Effector CD4-positive, alpha-beta T cell (primary cell): ENCODE measurements at places on chromosomes 11 and 22.

DNA sequence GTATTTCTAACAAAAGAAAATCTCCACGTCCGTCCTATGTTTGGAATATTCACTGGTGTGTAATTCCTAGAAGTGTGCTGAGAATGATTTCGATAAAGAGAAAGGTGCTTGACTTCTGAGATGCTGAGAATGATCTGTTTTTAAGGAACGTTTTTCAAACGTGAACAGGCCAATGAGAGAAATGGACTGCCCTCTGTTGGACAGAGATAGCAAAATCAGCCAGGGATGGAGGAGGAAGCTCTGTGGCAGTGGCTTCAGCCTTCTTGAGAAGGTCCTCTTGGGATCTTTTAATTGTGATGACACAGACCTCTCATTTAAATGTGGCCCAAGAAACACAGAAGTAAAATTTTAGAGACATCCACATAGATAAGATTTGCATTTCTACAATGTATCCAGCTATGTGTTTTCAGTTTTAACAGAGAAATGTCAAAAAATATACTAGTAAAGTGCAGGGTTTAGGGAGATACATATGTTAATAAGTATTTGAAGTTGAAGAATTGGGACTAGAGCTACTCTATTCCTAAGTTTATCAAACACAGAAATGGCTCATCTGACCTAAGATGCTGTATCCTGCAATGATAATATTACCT, 84.0 kb upstream of the RCN1 start:
- no peak for DNase-seq

- no peak for DNase-seq
These were observed 906.2 kb downstream of the BRD1 start for GRCh38 chr22:48921411-48921903.

DNA sequence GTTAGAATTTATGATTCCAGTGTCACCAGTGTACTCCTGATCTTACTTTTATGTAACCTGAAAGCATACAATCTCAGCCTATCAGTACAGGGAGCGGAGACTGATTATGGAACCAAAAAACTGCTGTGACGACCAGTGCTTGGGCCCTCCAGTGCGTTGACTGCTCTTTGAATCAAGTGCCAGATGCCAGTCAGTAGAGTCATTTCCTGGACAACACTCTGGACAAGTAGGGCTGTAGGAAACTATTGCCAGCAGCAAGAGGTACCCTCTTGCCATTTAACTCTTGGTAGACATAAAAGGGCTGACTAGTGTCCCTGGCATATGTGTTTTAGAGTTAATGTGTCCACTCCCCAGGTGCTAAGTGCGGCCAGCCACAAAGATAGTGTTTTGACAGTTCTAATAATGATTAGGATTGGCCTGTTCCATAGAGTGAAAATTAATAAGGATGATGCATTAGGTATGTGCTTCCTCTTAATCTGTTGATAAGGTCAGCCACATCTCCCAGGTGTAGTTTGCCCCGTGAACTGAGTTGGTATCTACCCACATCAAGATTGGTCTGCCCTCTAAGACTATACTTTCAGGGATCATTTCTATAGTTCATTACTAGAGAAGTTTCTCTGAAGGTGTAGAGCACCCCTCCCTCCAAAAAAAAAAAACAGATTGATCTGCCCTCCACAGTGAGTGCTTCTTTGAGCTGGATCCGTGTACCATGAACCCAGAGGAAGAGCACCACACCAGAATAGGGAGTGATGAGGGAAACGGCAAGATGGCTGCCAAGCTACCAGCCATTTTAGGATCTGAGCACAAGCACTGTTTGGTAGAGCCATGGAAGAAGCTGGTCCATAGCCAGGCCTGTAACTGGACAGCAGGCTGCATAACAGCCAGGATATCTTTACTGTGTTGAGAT, 20.7 kb upstream of the AIFM3 start:
- no peak for DNase-seq

GRCh38 chr11:68282861-68283230, 11.1 kb upstream of the C11orf24 start:
- no peak for DNase-seq

- DNase-seq = no peak
These were observed 47.2 kb upstream of the SYT7 start for GRCh38 chr11:61627850-61628661.

DNA sequence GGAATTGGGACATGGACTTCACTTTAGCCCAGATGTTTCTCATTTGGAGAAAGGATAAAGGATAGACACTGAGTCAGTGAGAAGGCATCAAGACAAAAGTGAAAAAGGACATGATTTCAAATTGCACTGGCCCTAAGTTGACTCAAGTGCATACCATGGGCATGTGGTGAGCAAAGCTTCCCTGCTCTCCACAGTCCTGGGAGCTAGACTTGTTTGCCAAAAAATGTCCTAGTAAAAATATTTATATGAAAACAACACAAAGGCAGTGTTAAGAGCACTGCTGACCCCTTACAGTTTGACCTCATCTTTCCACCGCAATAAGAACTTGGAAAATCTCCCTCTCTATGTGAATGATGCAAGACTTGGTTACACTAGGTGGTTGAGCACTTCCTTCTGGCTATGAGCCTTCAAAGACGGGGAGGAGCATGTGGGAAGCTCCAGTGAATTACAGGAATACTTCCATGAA, 46.5 kb upstream of the FIBIN start:
- no peak for DNase-seq

GRCh38 chr11:34614344-34615104, 6.4 kb upstream of the EHF start:
- DNase-seq = no peak

- DNase-seq = no peak
These were observed 52.3 kb downstream of the RTL6 start for GRCh38 chr22:44445731-44446130.

DNA sequence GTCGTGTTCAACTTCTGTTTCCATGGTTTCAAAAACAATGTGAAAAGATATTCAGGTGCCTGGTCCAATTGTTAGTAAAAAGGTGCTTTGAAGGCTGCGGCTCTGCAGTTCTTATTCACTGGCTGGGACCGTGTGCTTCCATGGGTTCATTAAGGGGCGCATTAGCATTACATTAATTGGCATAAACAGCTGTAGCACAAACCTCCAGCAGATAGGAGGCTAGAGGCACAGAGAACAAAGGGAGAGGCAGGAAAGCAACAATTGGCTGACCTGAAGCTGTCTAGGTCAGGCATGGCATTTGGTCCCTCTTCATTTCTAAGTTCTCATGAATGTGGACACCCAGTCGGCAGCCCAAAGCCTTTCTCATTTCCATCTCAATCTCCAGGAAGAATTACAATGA, 16.6 kb downstream of the PAK1 start:
- DNase-seq = no peak

DNA sequence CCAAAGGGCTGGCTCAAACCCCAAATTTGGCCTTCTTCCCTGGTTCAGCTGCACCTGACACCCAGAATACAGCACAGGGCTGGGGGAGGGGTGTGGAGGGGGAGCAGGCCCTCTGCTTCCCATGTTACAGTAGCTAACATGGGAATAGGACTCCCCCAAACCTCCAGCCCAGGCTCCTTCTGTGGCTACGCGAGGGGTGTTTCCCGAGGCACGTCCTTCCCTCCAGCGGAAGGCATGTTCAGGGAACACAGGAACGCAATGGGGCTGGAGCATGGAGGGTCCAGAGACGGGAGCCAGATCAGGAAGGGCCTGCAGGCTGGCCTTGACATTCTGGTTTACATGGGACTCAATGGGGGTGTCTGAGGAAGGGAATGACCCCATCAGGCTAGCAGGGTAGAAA, 11.8 kb upstream of the IGLL1 start:
- DNase-seq = no peak

- no peak for DNase-seq
These were observed 10.9 kb upstream of the FCHSD2 start for GRCh38 chr11:73152861-73153483.

GRCh38 chr11:34869425-34869824, 46.8 kb downstream of the APIP start:
- DNase-seq = no peak

DNA sequence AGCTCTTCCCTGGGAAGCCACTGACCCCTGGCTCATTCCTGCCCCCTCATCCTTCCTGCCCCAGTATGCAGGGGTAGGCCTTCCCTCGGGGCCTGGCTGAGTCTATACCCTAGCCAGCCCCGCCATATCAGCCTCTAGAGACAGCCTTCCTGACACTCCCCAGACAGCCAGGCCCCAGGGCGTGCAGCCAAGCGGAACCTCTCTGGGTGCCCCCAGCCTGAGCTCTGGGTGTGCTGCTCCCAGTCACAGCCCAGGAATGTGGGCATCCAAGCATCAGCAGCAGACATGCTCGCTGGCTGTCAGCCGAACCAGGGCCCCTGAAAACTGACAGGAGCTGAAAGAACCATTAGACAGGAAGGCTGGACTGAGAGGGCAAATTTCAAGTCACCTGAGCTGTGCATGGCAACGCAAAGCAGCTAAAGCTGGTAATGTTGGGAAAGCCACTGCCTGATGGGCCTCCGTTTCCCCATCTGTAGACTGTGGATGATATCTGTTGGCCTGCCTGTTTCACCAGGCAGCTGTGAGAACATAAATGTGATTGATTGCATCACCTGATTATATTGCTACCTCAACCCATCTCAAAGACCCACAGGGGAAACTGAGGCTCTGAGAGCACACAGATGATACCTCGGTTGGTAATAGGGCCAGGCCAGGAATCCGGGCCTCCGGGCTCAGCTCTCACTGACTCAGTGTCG, 93.2 kb downstream of the LRRC32 start:
- DNase-seq = no peak

- no peak for DNase-seq
These were observed 29.4 kb downstream of the IFT27 start for GRCh38 chr22:36746375-36746970.

DNA sequence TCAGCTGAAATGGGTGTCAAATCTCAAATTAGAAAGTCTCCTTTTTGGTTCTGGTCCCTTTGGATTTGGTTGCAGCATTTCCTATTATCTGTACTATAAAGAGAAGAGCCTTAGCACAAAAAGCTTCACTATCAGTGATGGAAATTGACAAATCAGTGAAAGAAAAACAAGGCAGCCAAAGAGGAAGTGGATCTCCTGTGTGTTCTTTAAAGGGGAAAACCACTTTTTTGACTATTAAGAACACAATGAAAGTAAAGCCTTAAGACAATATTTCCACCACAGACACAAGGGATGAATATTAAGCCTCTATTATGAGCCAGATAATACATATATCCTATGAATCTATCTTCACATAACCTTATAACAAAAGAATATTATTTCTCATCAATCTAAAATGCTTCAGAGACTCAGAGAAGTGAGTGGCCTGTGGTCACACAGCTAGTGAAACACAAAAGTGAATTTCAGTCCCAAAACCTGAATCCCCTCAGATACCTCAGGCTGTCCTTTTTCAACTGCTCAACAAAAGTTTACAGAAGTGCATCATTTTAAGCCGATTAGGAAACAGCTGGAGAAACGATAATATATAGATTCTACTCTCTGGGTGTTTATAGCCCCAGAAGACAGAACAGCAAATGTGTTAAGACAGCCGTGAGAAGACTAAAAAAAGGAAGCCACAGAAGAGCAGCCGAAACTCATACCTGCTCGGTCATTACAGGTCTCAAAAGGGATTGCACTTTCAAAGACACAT, 24.4 kb upstream of the FSHB start:
- DNase-seq = no peak

- DNase-seq = no peak
These were observed 76.8 kb upstream of the BIRC3 start for GRCh38 chr11:102240502-102240901.

DNA sequence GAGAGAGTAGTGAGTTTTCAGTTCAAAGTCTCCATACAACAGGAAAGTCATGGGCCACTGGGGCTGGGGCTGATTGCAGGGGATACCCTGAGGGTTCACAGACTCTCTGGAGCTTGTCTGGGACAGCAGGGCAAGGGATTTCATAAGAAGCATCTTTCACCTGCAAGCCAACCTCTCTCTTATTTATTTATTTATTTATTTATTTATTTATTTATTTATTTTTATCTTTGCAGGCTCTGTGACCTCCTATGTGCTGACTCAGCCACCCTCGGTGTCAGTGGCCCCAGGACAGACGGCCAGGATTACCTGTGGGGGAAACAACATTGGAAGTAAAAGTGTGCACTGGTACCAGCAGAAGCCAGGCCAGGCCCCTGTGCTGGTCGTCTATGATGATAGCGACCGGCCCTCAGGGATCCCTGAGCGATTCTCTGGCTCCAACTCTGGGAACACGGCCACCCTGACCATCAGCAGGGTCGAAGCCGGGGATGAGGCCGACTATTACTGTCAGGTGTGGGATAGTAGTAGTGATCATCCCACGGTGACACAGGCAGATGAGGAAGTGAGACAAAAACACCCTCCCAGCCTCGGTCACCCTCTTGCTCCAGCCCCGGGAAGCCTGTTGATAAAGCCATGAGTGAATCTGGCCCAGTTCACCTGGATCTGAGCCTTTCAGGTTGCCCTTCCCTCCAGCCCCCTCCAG, 68.4 kb downstream of the GGTLC2 start:
- no peak for DNase-seq

DNA sequence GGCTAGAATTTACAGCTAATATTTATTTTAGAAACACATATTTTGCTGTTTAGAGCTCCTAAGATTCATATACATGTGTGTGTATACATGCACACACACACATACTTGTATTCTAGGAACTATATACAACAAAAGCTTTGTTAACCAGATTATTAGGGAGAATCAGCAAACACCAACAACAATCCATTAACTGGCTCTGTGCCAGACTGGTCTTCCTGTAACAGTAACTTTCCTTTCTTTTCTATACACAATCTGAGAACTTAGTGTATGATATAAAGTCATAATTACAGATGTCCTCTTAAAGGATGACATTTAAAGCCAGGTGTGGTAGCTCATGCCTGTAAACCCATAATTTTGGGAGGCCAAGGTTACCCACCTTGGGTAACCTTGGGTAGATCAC, 49.5 kb upstream of the CLNS1A start:
- DNase-seq = no peak

GRCh38 chr11:94128746-94129511, at the start of gene PANX1:
Gene PANX1 (plus strand): TSS chr11:94128841. CDS start chr11:94129313, 472 bp downstream.
- peak; percentile 58 for DNase-seq

GRCh38 chr11:92455210-92455790, 230.7 kb downstream of the FAT3 start:
- no peak for DNase-seq

- DNase-seq = no peak
These were observed 24.8 kb upstream of the SWAP70 start for GRCh38 chr11:9639099-9639498.

DNA sequence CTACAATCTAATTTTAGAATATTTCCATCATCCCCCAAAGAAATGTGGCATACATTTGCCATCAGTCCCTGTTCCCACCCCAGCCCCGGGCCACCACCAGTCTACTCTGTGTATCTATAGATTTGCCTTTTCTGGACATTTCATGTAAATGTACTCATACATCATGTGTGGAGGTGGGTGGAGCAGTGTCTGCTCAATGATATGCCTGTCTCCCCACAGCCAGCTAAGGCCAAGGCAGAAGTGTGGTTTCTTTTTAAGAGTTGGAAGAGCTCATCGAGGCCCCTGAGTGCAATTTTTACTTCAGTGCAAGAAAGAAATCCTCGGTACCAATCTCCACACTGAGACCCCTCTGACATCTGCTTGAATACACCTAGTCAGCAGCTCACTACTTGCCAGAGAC, 80.5 kb downstream of the TP53I11 start:
- no peak for DNase-seq

DNA sequence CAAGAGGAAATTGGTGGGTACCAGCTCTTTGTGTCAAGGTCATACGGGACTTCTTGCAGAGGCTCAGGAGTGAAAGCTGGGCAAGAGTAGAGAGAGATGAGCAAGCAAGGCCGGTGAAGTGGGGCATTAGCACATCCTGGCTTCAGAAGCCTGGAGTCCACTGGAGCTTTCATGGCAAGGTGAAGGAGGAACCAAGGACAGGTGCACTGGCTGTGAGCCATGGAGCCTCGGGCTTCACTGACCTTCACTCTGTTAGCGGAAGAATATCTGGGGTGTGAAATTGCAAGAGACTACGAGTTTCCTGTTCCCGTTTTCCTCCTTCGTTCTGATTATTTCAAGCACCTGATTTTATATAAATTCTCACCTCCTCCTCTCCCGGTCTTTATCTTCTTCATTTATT, 25.9 kb upstream of the ST14 start:
- DNase-seq = no peak
